Stimulated activated CD8-positive, alpha-beta memory T cell treated with anti-CD3 and anti-CD28 coated beads, Interleukin-4, amount 100 ng/mL, for 1 hour (primary cell): ENCODE measurements at places on chromosomes 13 and 19.

DNA sequence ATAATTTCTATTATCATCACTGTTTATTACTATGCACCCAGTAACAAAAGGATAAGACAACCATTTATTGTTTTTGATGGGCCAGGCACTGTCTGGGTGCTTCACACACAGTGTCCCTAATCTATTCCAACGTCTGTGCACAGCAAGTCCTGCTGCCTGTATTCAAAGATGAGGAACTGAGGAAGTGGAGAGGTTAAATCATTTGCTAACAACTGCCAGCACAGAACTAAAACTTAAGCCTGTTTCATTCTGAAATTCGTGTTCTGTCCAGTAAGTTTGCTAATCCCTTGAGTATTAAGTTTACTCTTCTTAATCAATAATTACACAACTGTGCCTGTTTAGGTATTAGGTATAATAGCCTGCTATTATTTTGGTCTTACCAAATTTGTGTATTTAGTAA lies 41.9 kb downstream of the TEX26 start:
- DNase-seq: no peak

GRCh38 chr13:97235549-97236231 lies 13.6 kb downstream of the MBNL2 start:
- DNase-seq: no peak

- DNase-seq: peak; percentile 17
Measured at GRCh38 chr13:51804295-51805172, 571 bp upstream of the DHRS12 start.

- no peak for DNase-seq
Measured at GRCh38 chr19:34432797-34433196, 4.6 kb downstream of the UBA2 start.

DNA sequence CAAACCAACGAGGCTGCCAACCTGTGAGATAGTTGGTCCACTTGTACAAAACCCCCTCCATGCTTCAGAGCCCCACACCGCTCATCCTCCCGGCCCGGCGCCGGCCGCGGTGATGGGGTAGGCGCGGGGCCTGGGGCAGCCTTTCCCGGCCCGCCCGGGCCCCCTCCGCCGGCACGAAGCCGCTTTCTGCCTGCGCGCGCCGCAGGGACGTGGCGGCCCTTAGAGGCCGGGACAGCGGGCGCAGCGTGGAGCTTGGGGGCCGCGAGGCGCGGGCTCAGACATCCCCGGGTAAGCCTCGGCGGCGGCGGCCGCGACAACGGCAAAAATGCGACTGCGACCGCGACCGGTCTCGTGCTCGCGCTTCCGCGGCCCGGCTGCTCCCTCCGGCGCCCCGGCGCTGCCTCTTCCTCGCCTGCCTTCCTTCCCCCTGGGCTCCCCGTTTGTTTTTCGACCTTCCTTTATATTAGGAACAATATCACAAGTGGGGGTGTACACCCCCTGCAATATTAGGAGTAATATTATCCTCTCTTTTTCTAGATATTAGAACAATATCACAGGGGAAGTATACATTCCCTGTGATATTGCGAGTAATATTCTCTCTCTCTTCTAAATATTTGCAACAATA lies 53.9 kb upstream of the CEACAM21 start:
- DNase-seq: no peak

GRCh38 chr13:27126859-27127258 lies 44.8 kb downstream of the USP12 start:
- no peak for DNase-seq

DNA sequence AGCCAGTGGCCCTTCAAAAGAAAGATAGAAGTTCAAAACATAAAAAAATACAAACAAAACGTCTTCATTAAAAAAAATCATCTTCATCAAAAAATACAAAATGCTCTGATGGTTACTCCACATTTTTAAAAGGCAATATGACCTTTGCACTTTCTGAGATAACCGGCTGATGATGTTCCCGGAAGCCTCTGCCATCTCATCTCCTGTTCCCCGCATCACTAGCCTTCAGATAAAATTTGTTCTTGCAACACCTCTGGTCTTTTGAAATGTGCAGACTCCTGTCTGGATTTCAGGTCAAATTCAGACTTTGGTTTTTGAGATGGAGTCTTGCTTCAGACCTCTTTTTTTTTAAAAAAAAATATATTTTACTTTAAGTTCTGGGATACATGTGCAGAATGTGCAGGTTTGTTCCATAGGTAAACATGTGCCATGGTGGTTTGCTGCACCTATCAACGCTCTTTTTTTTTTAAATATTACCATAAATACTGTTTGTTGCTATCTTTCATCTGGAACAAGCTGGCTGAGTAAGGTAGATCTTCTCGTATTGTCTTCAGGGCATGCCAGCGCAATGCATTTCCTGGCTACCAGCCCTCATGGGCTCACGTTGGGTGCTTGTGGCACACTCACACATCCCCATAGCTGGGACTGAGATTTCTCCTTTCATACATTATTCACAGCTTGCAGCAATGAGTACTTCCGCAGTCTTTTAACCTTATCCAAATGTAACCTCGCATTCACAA lies 418.9 kb upstream of the ARGLU1 start:
- DNase-seq: no peak

DNA sequence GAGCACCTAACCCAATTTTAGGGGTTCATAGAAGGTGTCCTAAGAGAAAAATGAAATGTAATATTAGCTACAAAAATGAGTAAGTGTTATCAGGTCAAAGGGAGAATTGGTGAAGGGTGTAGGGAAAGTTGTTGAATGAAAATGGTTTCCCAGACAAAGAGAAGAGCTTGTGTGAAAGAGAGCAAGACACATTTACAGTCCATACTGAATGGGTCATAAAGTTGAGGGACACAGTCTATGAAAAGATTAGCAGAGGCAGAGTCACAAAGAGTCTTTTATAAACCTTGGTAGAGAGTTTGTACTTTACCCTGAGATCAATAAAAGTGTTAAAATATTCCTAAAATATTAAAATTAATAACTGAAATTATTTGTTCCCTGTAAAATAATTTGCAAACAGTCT lies 759.4 kb downstream of the DIAPH3 start:
- DNase-seq: no peak
